Activated T-cell treated with anti-CD3 and anti-CD28 coated beads, Interleukin-2, amount 50 U/mL, for 4 hours (primary cell): ENCODE measurements at places on chromosomes 5 and 9. TPM values are rescaled to one million over a fixed set of nuclear protein-coding genes. Genes with fewer than 3 reads are reported as not detected.

Gene BAAT
- 0.16 TPM for total RNA-seq

GRCh38 chr5:180129291-180130190 is 58.0 kb upstream of the RNF130 start:
- DNase-seq: no peak

DNA sequence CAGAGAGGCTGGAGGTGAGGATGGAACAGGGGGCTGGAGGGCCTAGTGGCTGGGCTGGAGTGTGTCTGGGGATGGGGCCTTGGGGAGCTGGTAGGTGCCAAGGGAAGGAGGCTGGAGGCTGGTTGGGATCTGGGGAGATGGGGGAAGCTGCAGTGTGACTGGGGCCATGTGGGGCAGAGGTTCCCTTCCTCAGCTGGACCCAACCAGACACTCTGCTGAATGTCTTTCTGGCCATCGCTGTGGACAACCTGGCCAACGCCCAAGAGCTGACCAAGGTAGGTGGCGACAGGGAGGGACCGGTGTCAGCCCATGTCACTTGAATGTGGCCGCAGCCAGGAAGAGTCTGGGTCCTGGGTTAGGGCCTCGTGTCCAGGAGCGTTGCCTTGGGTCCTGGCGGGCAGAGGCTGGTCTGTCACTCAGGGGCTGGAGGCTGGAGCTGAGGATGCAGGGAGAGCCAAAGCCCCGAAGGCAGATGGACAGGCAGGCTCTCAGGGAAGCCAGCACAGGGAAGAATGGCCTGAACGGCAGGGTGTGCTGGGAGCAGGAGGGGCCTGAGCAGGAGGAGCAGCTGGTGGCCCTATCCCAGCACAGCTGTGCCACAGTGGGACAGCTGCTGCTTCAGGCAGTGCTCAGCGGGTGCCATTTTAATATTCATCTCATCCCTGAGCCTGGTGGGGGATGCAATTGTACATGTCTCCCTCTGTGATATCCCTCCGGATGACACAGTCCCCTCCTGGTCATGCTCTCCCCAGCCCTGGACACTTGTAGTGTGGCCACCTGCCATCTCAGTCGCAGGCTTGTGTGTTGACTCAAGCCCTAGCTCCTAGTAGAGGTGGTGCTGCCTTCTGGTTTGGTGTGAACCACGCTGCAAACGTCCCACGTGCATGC is 132.5 kb downstream of the CACNA1B start:
- DNase-seq: no peak

Gene LIFR
- 0.43 TPM for total RNA-seq

- no peak for DNase-seq
Observed at GRCh38 chr9:77386187-77386586, 208.9 kb downstream of the VPS13A start.

DNA sequence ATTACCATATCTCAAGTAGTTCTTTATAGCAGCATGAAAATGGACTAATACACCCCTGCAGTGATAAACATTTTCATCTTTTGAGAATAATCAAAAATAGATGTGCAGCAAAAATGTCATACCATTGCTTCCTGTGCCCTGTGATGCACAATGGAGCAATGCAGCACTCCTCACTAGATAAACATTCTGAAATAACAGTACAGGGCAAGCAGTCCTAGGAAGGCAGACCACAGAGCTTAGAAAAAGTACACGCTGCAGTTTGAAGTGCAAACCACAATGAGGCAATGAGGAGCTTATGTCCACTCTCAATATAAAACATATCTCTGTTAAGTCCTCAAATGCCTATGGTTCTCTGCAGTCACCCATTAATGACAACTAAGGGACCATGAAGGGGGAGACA is 367.6 kb downstream of the PDE4D start:
- no peak for DNase-seq

DNA sequence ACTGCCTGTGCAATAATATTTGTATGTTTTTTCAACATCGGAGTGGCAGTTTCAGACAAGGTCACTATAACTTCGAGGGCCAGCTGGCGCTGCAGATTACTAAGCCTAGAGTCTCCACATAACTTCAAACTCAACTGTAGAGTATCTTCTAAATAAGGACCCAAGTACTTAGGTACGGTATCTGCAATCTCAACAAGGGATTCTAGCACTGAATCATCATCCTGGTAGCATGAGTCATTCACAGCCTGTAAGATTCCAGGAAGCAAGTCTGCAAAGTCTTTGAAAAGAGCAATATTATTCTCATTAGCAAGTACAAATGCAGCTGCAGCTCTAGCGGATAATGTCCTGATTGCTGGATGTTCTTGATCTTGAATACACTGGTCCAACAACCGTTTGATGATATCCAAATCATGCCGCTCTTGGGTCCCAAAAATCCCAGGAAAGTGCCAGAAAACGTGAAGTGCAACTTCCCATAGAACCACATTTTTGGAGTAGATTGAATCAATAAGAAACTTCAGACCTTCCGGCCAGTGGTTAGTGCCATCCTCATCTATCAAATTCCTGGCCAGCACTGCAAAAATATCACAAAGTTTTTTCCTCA is 654 bp downstream of the RANBP6 start:
- DNase-seq: peak; percentile 7

Gene DBH
- total RNA-seq: not detected

Gene CEMIP2
- total RNA-seq: 66.2 TPM

Gene NIPSNAP3A
- total RNA-seq: 3.4 TPM

Gene NTRK2
- total RNA-seq: 0.18 TPM

DNA sequence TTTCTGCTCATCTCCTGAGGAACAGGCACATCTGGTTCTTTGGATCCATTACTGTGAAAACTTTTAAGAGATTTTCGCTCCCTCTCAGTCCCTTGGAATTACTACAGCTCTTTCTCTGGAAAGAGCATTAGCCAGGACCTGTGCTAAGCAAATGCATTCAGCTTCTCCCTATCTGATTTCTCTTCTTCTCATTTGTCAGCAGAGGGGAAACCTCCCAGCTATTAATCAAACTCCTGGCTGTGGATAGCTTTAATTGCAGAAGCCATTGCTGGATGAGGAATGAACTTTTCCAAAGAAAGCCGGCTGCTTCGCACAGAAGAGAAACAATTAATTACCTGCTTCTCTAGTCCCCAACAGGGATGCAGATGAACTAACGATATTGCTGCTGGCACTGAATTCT is 37.9 kb downstream of the TLR4 start:
- DNase-seq: no peak

GRCh38 chr5:172943906-172944305 is 15.3 kb upstream of the RPL26L1 start:
- no peak for DNase-seq

Gene ADAMTS12
- 0.03 TPM for total RNA-seq

- no peak for DNase-seq
Observed at GRCh38 chr9:4574657-4575243, 84.5 kb downstream of the SLC1A1 start.

DNA sequence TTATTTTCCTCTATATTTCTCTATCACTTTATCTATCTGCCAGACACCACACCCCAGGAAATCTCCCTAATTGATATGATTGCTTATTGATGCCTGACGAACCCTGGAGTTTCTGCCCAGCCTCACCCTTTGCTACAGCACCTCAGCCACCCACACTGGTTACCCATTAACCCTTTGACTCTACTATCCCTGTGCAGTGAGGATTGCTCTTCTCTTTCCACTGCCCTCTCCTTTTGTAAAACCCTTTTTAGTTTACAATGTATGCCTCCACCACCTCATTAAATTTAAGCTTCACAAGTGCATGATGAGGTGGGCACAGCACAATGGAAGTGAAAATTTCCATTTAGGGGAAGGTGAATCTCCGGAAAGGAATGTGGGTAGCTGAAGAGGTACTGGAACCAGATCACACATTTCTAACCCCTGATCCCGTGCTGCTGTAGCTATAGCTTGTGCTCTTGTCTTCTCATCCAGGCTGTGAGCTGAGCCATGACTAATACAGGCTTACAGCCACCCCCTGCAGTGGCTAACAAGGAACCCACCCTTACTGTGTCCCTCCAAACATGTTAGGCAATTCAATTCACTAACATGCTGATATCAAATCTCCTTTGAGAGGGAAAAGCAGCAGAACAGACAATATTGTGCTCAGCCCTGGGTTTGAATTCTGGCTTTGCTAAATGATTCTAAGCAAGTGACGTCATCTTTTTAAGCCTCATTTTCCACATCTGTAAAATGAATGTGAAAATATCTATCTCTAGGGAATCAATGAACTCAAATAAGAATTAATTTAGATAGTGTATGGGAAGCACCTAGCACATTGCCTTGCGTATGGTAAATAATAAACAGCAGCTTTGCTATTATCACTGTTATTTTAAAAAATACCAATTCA is 186.9 kb upstream of the TRIM32 start:
- DNase-seq: no peak

GRCh38 chr5:119178435-119178834 is 107.5 kb downstream of the DMXL1 start:
- no peak for DNase-seq

DNA sequence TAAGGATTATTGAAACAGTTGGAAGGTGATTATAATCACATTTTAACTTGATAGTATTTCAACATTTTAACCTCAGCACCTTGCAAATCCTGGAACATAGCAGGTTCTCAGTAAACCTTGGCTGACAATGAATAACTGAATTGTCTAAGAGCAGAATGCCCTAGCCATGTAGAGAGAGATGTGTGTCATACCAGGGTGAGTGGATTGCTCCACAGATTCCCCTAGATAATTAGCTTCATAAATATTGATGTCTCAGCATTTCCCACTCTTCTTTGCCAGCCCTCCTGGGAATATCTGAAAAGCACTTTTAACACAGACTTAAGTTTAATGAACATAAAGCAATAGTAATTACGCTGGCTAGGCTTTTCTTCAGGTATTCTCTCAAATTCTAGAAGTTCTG is 363.5 kb downstream of the MAN2A1 start:
- DNase-seq: no peak
